ENCODE measurements at places on chromosomes 4 and X.
A peak's percentile ranks its signal among the peaks of the same experiment; 100 is the strongest.

- DNase-seq, result peak; percentile 77
Measured at GRCh38 chrX:40094041-40094899, 3.5 kb downstream of the BCOR start.

- DNase-seq, result no peak
Measured at GRCh38 chr4:21205821-21206531, 505.7 kb downstream of the PACRGL start.

GRCh38 chrX:8273451-8273895 lies 102.4 kb upstream of the VCX2 start:
- peak; percentile 88 for DNase-seq

GRCh38 chrX:148416931-148417330 lies 83.5 kb upstream of the AFF2 start:
- DNase-seq, result peak; percentile 25

GRCh38 chr4:120517966-120518365 lies 404.6 kb downstream of the PRDM5 start:
- DNase-seq, result peak; percentile 47

- no peak for DNase-seq
Measured at GRCh38 chrX:96430756-96431455, 253.7 kb upstream of the DIAPH2 start.

- no peak for DNase-seq
Measured at GRCh38 chrX:9569876-9570301, 105.0 kb downstream of the TBL1X start.

- no peak for DNase-seq
Measured at GRCh38 chrX:47846040-47846439, 9.3 kb downstream of the ZNF81 start.

- no peak for DNase-seq
Measured at GRCh38 chr4:57191523-57192034, 81.4 kb upstream of the IGFBP7 start.

DNA sequence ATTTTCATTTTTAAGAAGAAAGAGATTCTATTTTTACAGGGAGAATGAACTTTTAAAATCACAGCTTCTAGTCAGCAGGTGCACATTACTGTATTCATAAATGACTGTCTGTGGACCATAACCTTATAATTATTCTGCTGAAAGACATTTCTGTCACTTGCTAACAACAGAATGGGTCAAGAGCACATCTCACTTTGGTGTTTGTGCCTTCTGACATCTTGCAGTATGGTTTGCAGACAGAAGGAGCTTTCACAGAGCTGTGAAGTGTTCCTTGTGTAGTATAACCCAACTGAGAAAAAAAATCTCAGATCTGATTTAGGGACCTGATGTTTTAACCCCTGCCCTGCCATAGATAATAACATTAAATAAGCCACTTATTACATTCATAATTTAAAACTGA lies 131.4 kb upstream of the CTSO start:
- DNase-seq, result no peak

- no peak for DNase-seq
Measured at GRCh38 chrX:119469313-119469635, 1.0 kb downstream of the SLC25A5 start.

- DNase-seq, result peak; percentile 61
Measured at GRCh38 chr4:183989461-183989860, 84.4 kb downstream of the STOX2 start.

- DNase-seq, result no peak
Measured at GRCh38 chr4:146275370-146275769, 61.0 kb downstream of the REELD1 start.

GRCh38 chr4:141309874-141310273 lies 89.2 kb downstream of the ZNF330 start:
- DNase-seq, result no peak

GRCh38 chr4:87209182-87209581 lies 11.2 kb downstream of the KLHL8 start:
- DNase-seq, result no peak

DNA sequence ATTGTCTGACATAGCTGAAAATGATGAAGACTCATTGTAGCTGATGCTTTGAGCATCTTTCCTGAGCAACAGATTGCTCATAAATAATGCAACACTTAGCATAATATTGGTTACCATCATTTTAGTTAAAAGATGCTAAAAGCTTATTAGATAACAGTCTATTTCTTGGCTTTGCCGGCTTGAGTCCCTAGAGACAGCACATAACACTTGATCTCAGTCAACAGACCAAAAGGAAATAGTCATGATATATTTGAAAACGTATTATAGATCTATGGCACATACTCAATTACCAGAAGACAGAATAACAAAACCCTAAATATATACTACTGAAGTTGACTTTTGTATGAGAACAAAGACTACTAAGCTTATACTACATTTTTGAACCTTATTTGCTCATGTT lies 846.7 kb upstream of the EPHA5 start:
- DNase-seq, result no peak

DNA sequence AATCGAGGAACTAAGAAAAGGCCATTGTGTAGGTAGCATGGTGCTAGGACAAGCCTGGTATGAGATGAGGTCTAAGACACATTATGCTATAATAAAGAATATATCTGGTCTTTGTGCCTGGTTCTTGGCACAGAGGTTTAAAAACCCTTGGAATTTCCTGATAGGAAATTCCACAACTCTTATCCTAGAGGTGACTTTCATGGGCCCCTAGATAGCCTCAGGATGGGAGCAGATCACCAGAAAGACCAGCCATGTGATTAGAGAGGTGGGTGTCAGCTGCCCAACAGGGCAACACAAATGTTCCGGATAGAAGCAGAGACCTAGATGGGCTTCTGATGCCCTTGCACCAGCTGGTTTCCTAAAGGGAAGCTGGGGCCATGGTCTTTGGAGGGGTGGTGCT lies 107.2 kb downstream of the SCD5 start:
- DNase-seq, result no peak

DNA sequence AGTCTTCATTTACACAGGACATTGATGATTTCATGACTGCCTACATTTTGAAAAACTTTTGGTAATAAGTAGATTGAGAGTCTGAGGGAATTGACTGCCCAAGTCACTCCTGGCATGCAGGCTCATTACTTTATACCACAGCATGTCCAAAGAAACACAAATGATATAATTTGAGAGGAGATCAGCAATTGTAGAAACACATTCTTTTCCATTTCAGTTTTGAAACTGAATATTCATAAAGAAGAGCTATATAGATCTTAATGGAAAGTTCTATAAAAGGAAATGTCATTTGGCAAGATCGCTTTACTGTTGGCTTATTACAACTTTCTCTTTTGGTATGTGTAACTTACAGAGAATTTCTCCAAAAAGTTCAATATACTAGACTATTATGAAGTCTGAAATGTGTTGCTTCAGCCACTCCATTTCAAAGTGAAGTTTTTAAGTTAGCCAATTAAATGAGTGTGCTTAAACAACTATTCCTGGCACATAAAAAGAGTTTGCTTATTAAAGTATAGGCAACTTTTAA lies 158.0 kb downstream of the ARAP2 start:
- no peak for DNase-seq

GRCh38 chr4:27248829-27249228 lies 388.2 kb downstream of the STIM2 start:
- DNase-seq, result no peak

GRCh38 chr4:3880615-3881120 lies 114.5 kb downstream of the ADRA2C start:
- peak; percentile 42 for DNase-seq

DNA sequence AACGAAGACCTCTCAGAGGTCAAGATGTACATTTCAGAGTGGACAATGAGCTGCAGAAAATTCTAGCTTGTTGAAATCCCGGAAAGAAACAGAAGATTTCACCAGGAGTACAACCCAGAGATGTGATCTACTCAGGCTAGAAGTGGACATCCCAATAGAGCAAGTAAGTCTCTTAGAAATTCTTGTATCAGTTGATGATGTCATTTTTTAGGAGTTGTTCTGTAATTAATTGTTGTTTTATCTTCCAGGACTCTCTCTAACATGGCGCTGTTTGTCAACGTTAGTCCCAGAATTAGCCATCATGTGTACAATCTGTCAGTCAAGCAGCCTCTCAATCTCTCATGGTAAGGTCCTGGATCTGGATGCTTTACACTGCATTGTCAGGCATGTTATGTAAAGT lies 174.4 kb downstream of the GRIA3 start:
- no peak for DNase-seq

GRCh38 chrX:45422216-45422925 lies 221.7 kb upstream of the DIPK2B start:
- peak; percentile 67 for DNase-seq

- DNase-seq, result no peak
Measured at GRCh38 chrX:784829-785228, 154.2 kb downstream of the SHOX start.

- no peak for DNase-seq
Measured at GRCh38 chr4:68346461-68346860, 3.4 kb downstream of the YTHDC1 start.

- DNase-seq, result no peak
Measured at GRCh38 chr4:19999276-19999675, 252.4 kb upstream of the SLIT2 start.

GRCh38 chrX:38982370-38982769 lies 181.1 kb downstream of the MID1IP1 start:
- DNase-seq, result no peak

- DNase-seq, result no peak
Measured at GRCh38 chr4:119238068-119238722, 25.7 kb downstream of the USP53 start.

- no peak for DNase-seq
Measured at GRCh38 chr4:2458546-2459491, 10.1 kb upstream of the RNF4 start.

- no peak for DNase-seq
Measured at GRCh38 chrX:85630901-85631300, 251.4 kb upstream of the POF1B start.

DNA sequence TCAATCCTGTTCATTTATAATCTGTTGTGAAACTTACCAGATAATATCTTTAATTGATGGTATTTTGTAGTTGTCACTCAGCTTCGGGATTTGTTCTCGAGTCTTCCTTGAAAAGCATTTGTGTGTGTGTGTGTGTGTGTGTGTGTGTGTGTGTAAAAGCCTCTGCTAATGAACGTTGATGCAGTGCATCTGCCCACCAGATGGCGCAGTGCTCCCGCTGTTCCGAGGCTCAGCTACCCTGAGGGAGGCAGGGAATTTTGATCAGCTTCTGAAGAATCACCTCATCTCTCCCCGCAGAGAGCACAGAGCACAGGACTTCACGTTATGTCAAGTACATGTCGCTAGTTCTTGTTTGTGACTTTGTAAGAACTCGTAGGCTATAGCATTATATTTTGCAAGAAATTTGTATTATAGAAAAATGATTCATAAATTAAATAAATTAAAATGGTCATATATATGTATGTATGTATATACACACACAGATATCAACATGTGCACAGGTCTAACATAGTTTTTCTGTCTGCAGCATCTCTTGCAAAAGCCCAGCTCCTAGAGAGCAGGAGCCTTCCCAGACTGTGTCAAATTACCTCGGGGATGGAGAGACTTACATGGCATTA lies 316.7 kb upstream of the IGFBP7 start:
- peak; percentile 75 for DNase-seq

- DNase-seq, result peak; percentile 92
Measured at GRCh38 chr4:88765729-88766128, 68.1 kb upstream of the NAP1L5 start.

DNA sequence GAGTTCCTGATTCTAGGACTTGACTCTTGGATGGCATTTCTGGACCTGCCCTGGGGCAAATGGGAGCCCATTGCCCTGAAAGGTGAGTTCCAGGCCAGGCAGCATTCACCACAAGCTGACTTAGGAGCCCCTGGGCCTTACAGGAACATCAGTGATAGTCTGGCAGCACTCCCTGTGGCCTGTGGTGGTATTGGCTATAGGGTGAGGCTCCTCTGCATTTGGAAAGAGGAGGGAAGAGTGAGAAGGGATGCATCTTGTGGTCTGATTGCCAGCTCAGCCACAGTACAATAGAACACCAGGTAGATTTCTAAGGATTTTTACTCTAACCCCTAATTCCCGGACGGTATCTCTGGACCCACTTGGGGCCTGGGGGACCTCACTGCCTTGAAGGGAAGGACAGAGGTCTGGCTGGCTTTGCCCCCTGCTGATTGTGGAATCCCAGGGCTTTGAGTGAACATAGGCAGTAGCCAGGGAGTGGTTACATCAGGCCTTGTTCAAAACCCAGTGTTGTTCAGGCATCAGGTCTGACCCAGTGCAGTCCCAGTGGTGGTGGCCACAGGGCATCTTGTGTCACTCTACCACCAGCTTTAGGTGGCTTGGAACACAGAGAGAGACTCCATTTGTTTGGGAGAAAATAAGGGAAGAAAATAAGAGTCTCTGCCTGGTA lies 32.9 kb downstream of the MAGED4 start:
- DNase-seq, result no peak

- no peak for DNase-seq
Measured at GRCh38 chr4:53647547-53647946, 56.3 kb upstream of the LNX1 start.

- DNase-seq, result peak; percentile 54
Measured at GRCh38 chr4:146330392-146330791, 116.1 kb downstream of the REELD1 start.

- DNase-seq, result no peak
Measured at GRCh38 chr4:18850867-18851266, 829.3 kb upstream of the LCORL start.

GRCh38 chr4:48680848-48681568 lies 99.1 kb downstream of the FRYL start:
- DNase-seq, result no peak

DNA sequence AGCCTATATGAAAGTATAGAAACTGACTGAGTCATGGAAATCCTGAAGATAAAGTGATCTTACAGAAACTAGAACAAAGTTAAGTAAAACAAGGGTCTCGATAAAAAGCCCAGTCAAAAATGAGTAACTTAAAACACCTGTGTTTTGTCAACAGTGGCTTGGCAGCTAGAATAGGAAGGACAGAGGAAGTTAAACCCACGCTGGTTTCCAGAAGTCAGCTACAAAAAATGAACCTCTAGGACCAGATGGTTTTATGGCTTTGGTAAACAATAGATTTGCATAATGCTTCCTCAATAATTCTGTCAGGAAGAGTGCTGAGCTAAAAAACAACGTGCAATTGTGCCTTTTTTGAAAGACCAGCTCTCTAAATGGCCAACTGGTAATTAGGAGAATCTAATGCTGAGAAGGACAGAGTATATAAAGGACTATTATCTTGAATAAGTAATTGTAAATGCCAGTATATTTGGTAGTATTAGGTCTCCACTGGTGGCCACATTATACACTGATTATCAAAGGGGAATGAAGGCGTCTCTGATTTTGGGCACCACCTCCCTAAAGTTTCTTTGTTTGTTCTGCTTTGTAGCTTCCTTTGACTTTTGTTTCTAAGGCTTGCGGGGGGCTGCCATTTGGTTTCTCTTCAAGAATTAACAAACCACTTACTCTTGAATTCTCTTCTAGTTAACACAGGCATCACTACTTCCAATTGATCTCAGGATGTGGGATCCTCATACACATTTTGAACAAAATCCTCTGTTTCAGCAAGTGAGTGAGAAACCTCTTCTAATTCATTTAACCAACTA lies 72.2 kb upstream of the PPP3CA start:
- DNase-seq, result no peak

- no peak for DNase-seq
Measured at GRCh38 chr4:24774452-24774851, 20.9 kb upstream of the SOD3 start.

- DNase-seq, result no peak
Measured at GRCh38 chr4:39233783-39234182, 51.5 kb downstream of the WDR19 start.
